ENCODE measurements at places on chromosomes 5 and 9. TPM values are rescaled to one million over a fixed set of nuclear protein-coding genes. Genes with fewer than 3 reads are reported as not detected.

The AGXT2 gene
- not detected for total RNA-seq

The PCA3 gene
- not detected for total RNA-seq

The CCDC192 gene
- not detected for total RNA-seq

The SLC34A1 gene
- not detected for total RNA-seq

The SPATA31D4 gene
- total RNA-seq = not detected

The PRDM9 gene
- not detected for total RNA-seq

The CCDC183 gene
- total RNA-seq = 0.15 TPM

The SHROOM1 gene
- 8.3 TPM for total RNA-seq

The SOHLH1 gene
- not detected for total RNA-seq

The FOXD4L4 gene
- total RNA-seq = 0.07 TPM

The CSNK1A1 gene
- 136 TPM for total RNA-seq

The PITX1 gene
- total RNA-seq = 31.0 TPM

The NNT gene
- total RNA-seq = 11.6 TPM

The C6 gene
- total RNA-seq = not detected

The C5orf46 gene
- not detected for total RNA-seq

The ZNG1A gene
- total RNA-seq = 25.9 TPM

The CLIC3 gene
- 5.1 TPM for total RNA-seq

The GPR150 gene
- total RNA-seq = not detected
